SIG-M5 (cell line): ENCODE measurements at places on chromosomes 5 and 9.

DNA sequence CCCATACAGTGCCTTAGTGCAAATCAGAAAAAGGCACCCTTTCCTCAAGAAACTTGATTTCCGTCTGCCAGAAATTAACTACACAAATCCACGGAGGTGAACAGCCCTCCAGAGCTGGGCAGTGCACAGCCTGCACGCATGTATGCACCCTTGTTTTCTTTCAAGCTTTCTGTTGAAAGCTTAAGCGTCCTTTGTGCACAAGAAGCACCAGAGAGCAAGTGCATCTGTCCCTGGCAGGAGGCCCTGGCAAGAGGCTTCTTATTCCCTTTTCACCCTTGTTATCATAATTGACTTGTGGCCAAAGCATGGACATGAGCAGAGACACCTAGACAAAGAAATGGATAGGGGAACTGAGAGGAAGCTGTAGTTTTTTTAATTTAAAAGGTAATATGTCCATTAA lies 47.4 kb upstream of the ATG10 start:
- DNase-seq: no peak

DNA sequence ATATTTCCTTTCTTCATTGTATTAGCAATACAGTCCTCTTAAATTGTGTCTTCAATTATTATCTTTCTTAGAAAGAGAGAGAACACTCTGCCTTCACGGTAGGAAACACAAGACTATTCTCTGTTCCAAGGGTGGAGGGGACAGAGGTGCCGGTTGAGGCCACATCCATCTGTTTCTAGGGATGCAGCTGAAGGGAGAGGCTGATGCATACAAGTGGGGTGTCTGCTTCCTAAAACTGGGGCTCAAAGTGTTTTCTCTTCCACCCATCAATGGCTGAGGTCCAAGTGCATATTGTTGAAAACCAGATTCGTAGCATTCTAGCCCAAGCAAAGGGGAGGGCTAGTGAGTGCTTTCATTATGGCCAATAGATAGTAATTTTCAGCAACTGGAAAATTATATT lies 9.5 kb downstream of the IRX2 start:
- no peak for DNase-seq

DNA sequence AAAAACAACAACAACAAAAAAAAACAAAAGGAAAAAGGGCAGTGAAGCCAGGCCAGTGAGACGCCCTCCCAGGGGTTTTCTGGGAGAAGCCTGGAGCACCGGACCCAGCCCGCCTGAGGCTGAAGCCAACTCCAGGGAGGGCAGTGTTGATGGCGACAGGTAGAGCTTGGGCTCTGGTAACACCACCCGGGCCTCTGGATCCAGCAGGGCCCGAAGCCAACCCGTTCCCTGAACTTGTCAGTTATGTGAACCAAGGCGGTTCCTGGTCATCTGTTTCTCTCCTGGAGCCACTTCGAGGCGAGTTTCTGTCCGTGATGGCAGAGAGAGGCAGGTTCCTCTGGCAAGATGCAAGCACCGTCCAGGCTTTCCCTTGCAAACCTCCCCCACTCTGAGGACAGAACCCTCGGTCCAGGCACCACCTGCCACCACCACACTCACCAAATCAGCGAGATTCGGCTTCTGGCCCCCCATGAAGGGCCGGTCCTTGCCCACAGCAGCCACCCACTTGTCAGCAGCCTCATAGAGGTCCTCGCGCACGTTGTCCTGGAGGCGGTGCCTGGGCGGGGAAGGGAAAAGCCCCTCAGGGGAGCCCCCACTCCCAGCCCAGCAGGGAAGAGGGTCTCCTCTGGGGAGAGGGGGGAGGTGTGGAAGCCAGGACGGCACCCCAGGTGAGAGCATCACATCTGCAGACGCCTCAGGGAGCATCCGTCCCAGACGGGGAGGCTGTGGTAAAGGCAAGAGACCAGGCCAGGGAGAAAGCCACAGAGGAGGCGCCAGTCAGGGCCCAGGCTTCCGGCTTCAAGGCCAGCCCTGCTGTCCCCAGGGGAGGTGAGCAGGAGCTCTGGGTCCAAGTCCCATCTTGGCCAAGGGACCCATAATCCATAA lies 5.4 kb downstream of the PTGES2 start:
- DNase-seq: no peak

DNA sequence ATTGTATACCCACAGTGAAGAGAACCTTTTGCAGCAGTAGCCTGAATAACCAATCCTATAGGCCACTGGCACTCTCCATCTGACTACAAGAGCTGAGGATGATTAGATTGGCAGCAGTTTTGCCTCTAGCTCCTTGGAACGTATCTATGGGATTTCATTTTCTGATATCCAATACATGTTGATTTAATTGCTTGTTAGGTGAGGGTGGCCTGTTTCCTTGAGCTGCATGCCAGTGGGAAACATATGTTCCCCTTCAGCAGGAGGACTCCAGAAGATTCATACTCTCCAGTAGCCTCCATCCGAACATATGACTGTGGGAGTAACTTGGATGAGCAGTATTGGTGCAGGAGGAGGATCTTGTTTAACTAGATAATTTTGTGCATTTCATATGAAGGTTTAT lies 51.5 kb downstream of the GCNT1 start:
- DNase-seq: no peak

- DNase-seq: no peak
Observed at GRCh38 chr5:148834689-148835088, 8.3 kb downstream of the ADRB2 start.

DNA sequence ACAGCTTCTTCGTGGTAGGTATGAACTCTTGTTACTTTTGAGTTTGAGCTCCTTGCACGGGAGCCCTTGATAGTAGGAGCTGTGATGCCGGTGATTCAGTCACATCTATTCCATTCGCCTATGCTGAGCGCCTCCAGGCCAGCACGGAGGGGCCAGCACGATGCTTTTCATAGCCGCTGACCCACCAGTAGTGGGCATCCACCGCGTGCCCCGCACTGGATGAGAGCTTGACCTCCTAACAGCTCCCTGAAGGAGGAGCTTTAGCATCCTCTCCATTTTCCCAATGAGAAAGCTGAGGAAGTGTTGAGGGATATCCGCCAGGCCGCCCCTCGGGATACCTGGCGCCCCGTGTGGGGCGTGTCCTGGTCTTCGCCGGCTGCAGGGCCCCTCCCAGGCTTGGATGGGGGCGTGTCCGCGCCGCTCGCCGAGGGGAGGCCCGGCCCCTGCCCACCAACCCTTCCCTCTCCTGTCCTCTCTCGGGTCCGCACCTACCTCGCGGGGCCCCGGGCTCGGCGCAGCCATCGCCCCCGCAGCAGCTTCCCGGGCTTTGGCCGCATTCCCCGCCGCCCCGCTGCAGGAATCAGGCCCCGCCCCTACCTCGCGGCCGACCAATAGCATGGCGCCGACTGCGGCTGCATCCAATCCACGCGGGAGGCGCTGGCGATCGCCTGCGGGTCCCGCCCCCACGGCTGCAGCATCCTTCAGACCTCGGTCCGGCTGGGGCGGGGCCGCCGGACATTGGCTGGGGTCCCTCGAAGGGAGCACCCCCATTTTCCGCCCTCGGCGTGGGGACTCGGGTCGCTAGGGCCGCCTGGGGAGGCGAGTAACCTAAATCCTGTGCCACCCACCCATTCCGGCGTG lies at the start of gene PIP5KL1:
Gene PIP5KL1 (minus strand): TSS at position 547 of the 861 bp plus-strand sequence. CDS start 25 bp downstream, at position 522.
- DNase-seq: no peak

DNA sequence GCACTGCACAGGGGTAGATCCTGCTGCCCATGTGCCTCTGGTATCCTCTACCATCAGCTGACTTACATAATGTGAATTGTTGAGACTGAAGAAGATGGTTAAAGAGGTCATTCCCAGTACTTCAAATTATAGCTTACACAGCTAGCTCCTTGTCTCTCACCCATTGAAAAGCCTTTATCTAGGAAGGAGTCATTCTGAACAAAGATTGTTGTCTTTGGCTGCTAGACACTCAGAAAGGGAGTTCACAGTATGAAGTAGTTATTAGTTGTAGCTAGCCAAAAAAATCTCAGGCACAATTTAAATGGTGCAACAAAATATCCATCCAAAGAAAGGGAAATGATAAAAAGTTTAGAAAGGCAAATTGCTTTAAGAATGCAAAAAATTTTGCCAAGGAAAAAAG lies 102.0 kb upstream of the NREP start:
- no peak for DNase-seq

DNA sequence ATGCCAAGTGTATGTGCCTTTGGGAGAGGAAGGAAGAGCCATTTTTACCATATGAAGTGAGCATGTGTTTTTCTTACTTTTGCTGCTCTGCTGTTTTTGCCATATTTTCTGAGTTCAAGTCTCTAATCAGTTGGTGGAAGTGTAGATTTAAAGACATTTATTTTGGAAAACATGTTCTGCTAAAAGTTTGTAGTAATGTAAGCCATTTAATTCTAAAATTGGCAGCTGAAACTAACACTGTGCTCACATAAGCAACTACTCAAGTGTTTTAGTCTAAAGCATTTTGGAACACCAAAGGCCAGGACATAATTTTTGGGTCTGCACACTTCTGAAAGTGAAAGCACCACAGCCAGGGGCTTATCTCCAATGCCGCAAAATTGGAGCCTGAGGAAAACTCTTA lies 363.4 kb upstream of the ZNF608 start:
- no peak for DNase-seq

DNA sequence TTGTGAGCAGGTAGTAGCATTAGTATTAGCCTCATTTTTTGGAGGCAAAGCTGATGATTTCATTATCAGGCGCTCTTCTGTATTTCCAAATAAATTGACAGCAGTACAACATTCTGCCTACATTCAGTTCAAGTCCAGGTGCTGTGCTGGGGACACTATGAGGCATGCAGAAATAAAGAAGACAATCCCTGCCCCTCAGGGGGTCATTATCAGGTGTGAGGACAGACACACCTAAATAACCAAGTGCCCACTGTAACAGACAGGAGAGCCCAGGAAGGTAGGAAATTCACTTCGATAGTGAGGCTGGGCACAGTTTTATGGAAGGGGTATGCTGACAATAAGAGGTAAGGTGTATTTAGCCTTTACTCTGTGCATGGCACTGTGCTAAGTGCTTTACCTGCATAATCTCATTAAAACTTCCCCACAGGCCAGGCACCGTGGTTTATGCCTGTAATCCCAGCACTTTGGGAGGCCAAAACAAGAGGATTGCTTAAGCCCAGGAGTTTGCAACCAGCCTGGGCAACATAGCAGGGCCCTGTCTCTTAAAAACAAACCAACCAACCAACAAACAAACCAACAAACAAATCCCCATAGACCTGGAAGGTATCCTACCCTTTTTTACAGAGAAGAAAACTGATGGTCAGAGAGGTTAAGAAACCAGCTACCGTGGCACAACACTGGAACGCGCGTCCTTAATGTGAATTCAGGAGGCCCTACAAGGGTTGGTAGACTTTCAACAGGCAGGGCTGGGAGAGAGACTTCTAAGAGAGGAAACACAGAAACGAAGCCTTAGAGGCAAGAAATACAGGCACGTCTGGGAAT lies 17.5 kb upstream of the GPX3 start:
- no peak for DNase-seq
